ENCODE measurements at places on chromosomes 1 and 21.

GRCh38 chr21:33273044-33273443, 6.9 kb downstream of the IL10RB start:
- no peak for DNase-seq

GRCh38 chr1:198096390-198096789, 60.4 kb upstream of the NEK7 start:
- DNase-seq = no peak

DNA sequence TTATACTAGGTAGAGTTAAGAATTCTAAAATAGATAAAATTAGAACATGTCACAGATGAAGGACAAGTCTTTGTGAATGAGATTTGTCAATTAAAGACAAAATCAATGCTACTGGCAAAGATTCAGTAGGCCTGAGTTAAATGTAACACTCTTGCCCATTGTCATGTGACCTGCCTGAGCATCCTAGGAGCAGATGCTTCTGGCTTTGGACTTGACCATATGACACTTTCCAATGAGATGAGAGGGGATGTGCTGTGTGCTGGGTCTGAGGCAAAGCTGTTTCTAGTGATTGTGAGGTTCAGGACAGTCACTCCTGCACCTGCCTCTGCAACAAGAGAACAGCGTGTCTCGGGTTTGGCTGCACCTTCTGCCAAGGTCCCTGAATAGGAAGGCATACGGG, 144.9 kb downstream of the HIVEP3 start:
- no peak for DNase-seq

DNA sequence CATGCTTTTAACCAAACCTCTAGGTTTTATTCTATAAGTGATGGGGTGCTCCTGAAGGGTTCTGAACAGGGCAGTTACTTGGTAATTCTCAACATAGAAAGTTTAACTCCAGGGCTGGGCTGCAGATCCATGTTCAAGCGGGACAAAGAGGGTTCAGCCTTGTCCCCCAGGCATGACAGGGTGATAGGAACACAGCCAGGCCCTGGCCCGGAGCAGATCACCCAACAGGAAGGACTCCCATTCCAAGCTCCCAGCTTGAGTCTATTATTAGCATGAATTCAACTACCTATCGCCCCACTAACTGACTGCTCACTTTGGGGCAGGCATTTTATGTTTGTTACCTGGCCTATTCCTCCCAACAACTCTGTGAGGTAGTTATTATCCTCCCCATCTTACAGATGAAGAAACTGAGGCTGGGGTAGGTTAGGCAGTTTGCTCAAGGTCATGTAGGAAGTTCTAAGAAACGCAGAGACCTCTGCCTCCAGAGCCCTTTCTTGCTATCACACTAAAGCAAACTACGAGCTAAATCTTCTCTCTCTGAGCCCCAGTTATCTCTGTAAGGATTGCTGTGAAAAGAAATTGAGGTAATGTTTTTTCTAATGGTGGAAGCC, 14.5 kb downstream of the ASAP3 start:
- DNase-seq = no peak

DNA sequence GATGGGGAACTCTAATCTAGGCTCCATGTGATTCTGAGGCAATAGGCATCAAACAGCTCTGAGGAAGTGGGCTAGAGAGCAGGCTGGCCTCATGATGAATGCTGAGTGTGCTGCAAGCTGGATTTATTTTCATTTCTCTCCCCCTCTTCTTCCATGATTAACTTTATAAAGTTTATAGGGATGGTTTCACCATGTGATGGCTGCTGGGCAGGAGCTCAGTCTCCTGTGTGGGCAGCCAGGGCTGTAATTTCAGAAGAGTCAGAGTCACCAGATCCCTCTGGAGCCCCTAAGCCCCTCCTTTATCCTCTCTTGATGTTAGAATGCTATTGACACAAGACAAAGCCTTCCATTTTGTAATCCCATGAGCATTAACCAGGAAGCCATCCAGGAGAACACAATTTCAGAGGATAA, 143.6 kb downstream of the CNIH3 start:
- DNase-seq = peak; percentile 14

GRCh38 chr1:3778590-3779264, 6.2 kb downstream of the SMIM1 start:
- no peak for DNase-seq

- DNase-seq = no peak
Observed at GRCh38 chr1:27106561-27107323, 48.2 kb downstream of the SLC9A1 start.

DNA sequence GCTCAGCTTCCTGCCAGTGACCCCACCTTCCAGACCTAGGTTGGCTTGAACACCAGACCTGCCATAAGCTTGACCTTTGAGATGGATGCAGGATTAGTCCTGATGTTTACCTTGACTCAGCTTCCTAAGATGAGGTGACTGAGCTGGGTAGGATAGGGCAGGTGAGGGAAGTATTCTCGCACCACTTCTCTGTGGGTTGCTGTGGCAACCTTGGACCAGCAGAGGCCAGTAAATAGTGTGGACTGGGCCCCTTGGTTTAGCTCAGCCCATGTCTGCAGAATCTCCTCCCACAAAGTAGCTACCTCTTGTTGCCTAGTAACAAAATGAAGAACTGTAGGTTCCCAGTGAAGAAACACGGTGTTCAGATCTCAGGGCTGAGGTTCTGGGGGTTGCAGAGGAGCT, 8.4 kb downstream of the RPS6KA1 start:
- peak; percentile 64 for DNase-seq

GRCh38 chr1:246677842-246678241, 46.4 kb upstream of the SCCPDH start:
- no peak for DNase-seq

DNA sequence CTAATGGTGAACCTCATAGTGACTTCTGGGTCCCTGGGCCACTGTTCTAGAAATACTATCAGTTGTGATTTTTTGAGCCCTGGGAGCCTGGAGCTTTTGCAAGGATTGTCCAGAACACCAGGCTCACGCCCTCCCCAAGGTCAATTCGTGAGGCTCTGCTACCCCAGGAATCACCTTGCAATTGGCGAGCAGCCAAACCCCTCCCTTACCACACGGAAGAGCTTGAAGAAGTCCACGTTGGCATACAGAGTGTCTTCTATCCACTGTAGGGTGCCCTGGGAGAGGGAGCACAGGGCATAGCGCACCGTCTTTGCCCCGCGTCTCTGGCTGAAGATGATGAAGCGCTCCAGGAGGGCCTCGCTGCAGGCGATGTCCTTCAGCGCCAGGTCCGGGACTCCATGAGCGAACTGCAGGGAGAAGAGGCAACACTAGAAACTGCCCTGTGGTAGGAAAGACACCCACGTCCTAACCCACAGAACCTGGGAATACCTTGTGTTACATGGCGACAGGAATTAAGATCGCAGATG, 22.3 kb downstream of the ABCA4 start:
- no peak for DNase-seq

DNA sequence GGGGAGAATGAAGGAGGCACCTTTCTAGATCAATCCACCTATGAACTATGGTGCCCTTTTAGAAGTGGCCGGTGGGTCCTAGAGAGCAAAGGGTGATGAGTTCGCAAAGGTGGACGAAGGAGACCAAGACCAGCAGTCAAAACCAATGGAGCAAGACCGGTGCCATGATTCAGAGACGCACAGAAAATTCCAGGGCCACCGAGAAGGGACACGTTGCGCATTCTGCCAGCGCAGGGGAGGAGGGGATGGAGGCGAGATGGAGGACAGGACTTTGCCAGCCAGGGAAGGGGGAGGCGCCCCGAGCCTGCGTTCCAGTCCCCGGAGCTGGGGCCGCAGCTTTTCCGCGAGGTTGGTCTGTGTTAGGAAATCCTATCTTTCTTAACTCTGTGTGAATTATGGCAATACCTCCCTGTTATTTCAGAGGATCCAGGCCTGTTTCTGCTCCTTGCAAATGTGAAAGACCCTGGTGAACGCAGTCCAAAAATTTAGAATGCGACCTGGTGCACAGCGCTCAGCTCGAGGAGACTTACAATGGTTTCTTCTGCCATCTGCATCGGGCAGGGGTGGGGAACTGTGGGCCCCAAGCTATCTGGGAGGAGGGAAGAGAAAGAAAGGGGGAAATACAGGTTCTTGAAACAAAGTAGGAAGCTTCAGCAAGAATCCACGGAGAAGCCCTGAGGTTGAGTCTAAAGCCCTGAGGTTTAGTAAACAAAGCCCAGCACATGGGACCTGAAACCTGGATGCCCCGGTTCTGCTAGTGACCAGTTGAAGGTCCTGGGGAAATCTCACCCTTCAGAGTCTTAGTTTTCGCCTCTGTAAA, 129.4 kb downstream of the MRPS6 start:
- peak; percentile 76 for DNase-seq

GRCh38 chr1:23571465-23571864, 12.2 kb upstream of the ID3 start:
- no peak for DNase-seq
